Cerebellar cortex (tissue), 1 donor: ENCODE measurements at places on chromosomes 16 and 17.

DNA sequence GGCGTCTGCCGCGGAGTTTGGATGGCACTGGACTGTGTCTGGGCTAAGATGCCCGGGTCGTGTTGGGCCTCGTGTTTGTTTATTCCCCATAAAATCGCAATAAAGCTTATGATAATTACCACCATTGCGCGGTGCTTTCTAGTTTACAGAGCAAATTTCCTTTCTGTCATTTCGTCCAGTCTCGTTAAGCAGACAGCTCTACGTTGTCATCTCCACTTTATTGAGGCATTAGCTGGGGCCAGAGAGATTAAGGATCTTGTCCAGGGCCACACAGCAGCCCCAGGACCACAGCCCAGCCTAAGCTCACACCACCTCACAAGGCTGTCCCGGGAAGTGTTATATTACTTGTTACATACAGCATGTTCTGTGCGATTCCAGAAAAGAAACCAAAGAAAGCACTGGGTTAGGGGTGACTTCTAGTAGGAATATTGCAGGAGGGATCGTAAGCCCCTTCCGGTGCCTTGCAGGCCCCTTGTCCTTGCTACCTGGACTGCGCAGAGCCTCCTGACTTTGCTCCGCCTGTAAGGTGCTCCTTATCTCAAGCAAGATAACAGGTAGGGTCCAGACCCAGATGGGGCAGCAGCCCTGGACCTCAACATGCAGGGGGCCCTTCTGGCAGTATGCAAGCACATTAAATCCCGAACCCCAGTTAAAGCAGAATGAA is 6.3 kb downstream of the NOS2 start:
- no peak for DNase-seq

GRCh38 chr16:23499801-23500200 is 10.5 kb downstream of the GGA2 start:
- peak; percentile 58 for DNase-seq

GRCh38 chr17:3019761-3020160 is 43.6 kb downstream of the OR1D5 start:
- DNase-seq = peak; percentile 25

- no peak for DNase-seq
These were observed 287.3 kb upstream of the AXIN2 start for GRCh38 chr17:65848751-65849150.

GRCh38 chr17:61233991-61234750 is 165.5 kb upstream of the TBX2 start:
- DNase-seq = no peak

DNA sequence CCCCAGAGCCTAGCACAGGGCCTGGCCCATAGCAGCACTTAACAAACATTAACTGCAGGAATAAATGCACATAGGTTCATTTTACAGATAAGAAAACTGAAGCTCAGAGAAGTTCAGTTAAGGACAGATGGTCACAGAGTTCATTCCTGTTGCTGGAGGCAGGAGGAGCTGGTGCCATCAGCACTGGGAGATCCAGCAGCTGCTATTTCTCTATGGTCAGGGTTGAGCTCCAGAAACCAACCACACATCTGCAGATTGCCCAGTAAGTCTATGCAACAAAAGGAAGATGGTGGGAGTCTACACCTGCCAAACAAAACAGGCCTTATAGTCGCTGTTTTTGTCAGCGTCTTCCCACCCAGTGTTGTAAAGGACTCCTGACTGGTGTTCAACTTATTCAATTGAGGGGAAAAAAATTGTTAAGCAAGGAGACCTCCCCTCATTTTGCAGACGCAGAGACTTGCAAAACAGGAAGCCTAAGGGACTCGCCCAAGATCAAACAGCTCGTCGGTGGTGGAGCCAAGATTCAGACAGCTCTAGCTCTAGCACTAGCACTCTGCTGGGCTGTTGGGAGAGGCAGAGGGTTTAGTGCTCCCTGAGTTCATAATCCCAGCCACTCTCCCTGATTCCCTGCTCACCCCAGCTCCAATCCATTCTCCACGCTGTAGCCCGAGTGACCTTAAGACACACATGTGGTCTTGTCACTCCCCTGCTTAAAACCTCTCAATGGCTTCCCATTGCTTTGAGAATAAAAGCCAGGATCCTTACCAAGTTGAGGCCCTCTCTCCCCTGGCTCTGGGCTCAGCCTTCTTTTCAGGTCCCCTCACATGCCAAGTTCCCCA is 9.0 kb downstream of the NOG start:
- DNase-seq = no peak

GRCh38 chr17:50329716-50330115 is 16.2 kb upstream of the XYLT2 start:
- no peak for DNase-seq

DNA sequence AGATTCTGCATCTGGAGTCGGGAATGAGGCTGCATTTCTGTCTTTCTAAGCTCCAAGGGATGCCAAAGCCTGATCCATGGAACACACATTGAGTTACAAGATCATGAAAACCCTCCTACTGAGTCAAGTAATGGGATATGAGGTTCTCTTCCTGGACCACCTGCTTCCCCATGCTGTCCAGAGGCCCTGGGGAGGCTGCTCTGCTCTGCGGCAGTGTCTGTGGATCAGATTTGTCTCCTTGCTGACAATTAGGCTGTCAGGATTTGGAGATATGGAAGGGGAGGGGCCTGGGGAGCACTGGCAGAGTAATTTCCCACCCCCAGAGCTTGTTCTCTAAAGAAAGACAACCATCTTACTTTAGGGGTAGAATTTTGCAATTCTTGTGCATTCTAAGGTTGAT is 33.0 kb downstream of the C16orf95 start:
- DNase-seq = no peak

DNA sequence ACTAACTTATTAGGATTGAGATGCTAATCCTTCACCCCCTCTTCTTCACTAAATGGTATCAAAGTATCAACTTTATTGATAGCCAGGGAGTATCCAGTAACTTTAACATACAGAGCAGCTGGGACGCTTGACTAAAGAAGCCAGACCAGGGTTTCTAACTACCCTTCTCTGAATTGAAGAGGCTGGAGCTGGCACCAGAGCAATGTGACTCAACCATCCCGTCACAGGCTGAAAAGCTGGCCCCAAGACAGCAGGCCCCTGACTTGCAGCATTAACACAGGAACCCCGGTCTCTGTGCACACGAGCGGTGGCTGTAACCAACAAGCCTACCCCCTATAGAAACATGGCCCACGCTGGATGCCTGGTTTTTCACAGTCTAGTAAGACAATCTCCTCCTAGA is 59.8 kb downstream of the ANKFN1 start:
- no peak for DNase-seq

DNA sequence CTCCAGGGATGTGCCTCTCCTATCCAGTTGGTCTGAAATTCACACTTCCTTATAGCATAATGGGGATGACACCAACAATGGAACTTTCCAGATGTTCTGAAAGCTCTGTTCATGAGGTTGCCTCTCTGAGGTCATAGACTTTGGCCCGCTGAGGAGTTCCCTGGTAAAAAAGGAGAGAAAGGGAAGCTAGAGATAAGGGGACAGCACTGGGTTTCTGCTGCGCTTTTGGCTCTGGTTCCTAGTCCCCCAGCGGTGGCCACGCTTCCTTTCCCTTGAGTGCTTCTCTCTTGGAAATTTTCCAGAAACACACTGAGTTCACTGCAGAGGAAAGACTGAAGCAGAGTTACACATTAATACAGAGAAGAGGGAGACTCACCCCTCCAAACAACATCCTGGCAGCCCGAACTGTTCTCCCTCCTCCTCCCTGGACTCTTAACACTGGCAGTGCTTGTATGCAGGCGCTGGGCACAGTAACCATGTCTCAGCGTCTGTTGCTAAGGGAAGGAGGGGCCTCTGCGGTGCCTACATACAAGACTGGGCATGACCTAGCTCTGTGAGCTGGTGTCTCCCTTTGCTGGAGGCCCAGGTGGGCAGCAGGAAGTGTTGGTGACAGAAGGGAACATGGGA is at the start of gene DNAH3:
TSS of gene DNAH3 (minus strand) at position 472 of the 627 bp plus-strand sequence. CDS start 527 bp downstream, outside the sequence.
- DNase-seq = no peak

GRCh38 chr17:45171338-45172231 is 9.9 kb downstream of the HEXIM2 start:
- DNase-seq = peak; percentile 75

GRCh38 chr16:68480084-68480995 is 32.0 kb upstream of the SMPD3 start:
- DNase-seq = no peak

GRCh38 chr17:75909812-75910274 is 5.2 kb upstream of the MRPL38 start:
- DNase-seq = no peak

DNA sequence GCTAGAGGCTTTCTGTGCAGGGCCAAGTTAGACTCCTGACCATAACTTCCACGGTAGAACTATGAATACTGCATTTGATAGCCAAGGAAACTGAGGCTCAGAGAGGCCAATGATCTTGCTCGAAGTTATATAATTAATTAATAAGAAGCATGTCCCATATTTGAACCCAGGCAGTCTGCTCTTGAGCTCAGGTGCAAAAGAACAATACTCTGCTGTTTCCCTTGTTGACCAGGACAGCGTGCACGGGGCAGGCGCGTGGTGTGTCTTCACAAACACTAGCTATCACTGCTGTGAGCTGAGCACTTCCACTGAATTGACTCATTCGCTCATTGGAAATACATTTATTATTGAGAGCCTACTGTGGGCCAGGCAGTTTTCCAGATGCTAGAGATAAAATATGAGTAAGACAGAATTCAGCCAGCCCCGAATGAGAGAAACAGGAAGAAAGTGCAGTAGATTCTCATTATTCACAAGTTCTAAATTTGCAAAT is 1.6 kb downstream of the CHD9 start:
- DNase-seq = no peak

GRCh38 chr16:87924041-87924810 is 12.1 kb downstream of the CA5A start:
- peak; percentile 36 for DNase-seq

DNA sequence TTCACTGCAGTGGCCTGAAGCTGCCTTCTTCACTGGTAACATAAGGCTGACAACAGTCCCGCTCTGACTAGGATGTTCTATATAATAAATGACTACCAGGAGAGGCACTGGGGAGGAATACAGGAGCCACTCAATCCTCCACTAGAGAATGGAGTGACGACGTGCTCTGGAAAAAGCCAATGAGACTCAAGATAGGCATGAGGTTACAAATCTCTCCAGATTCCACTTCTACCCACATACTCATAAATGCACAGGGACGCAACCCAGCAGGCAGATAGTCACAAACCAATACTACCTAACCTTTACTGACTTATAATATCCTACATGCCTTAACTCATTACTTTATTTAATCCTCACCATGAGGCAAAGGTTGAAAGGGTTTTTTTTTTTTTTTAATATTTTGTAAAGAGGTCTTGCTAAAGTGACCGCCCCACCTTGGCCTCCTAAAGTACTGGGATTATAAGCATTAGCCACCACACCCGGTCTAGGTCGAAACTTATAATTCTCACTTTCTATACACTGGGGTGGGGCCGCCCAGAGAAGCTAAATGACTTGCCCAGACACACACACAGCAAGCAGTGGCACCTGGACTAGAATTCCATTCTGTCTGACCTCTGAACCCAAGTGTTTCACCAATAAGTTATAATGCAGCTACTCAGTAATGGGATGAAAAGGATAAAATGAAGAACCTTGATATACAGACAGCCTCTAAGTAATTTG is 33.7 kb downstream of the TOM1L2 start:
- DNase-seq = peak; percentile 75

- DNase-seq = no peak
These were observed 28.6 kb downstream of the MYLK3 start for GRCh38 chr16:46719528-46719927.

GRCh38 chr17:81890447-81891302 is 711 bp downstream of the ALYREF start:
- DNase-seq = no peak

GRCh38 chr16:68800257-68800875 is 43.0 kb upstream of the TANGO6 start:
- peak; percentile 55 for DNase-seq

- DNase-seq = peak; percentile 77
These were observed 8.3 kb downstream of the SOCS3 start for GRCh38 chr17:78351449-78352006.

- peak; percentile 75 for DNase-seq
These were observed 70.0 kb downstream of the IRX6 start for GRCh38 chr16:55393991-55394390.

GRCh38 chr17:27207073-27207513 is 86.8 kb upstream of the WSB1 start:
- DNase-seq = no peak

DNA sequence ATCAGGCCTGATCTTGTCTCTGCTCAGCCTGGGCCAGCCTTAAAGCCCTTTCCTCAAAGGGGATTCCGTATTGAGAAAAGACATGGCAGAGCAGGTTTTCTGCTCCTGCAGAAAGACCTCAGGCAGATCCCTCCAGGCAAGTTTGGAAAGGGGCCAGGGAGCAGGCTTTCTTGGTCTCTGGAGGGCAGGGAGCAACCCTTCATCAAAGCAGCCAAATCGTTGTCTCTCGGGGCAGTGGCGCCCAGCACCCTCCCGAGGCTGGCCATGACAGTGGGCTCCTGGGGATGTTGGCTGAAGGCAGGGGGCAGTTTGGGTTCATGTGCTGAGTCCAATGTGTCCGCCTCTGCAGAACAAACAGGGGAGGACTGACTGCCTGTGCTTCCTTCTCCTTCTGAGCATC is 168.4 kb upstream of the WSCD1 start:
- DNase-seq = peak; percentile 12

- no peak for DNase-seq
These were observed 5.6 kb upstream of the XPO6 start for GRCh38 chr16:28217326-28217725.

DNA sequence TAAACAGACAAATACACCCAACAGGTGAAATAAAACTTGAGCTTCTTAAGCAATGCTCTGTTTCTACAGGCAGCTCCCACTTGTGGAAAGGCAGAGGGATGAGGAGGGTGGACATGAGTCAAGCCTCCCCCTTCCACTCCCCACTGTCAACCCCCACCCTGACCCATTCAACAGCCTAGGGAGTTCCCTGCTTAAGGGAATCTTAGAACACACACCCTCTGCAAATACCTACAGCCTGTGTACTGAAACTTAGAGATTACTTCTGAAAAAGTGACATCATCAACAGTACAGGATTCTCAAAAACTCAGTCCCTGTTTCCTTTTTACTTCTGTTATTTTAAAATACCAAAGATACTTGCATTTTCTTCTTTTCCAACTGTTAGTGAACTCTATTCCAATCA is 345.4 kb downstream of the SOX9 start:
- no peak for DNase-seq

DNA sequence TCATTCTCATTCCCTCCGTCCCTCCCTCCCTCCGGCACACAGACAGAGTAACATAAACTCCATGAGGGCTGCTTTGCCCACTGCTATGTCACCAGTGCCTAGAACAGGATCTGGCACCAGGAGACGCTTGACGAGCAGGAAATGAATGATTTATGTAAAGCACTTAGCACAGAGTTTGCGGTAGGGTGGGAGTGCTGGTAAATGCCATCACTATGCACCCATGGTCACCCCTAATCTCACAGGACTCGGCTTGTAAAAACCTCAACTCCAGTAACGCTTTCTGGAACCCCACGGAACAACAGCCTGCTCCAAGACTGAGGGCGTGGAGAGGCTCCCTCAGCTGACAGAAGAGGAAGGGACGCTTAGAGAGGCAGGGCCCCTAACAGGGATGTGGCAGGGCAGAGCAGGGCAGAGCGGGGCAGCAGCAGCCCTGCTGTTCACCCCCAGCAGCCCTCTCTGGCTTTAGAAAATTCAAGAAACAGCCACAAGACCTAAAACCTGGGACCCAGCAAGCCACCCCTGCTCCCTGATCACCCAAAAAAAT is 156.9 kb downstream of the C16orf78 start:
- no peak for DNase-seq
